ENCODE measurements at places on chromosomes 11 and 22. TPM values are rescaled to one million over a fixed set of nuclear protein-coding genes. Genes with fewer than 3 reads are reported as not detected.

The CARD18 gene
- not detected for total RNA-seq

The WNT11 gene
- 0.32 TPM for total RNA-seq

GRCh38 chr11:70067036-70067435 is 11.1 kb upstream of the ANO1 start:
- H3K27ac ChIP-seq, result no peak overlapping the region
- H3K27me3 ChIP-seq, result no peaks in the 10 kb centered on the region
- peaks cover 37% of the 10 kb centered on the region for H3K4me1 ChIP-seq
- no peaks in the 10 kb centered on the region for H3K36me3 ChIP-seq
- DNase-seq, result no peak
- H3K4me3 ChIP-seq, result no peak overlapping the region

GRCh38 chr11:47271961-47272661 is 2.2 kb downstream of the MADD start:
- peak overlapping the region; percentile 75 for H3K4me3 ChIP-seq
- H3K4me1 ChIP-seq, result peaks cover 39% of the 10 kb centered on the region

- H3K36me3 ChIP-seq, result no peaks in the 10 kb centered on the region
- peaks cover 20% of the 10 kb centered on the region for H3K4me1 ChIP-seq
Observed at GRCh38 chr11:8065031-8065430, 16.0 kb upstream of the TUB start.

DNA sequence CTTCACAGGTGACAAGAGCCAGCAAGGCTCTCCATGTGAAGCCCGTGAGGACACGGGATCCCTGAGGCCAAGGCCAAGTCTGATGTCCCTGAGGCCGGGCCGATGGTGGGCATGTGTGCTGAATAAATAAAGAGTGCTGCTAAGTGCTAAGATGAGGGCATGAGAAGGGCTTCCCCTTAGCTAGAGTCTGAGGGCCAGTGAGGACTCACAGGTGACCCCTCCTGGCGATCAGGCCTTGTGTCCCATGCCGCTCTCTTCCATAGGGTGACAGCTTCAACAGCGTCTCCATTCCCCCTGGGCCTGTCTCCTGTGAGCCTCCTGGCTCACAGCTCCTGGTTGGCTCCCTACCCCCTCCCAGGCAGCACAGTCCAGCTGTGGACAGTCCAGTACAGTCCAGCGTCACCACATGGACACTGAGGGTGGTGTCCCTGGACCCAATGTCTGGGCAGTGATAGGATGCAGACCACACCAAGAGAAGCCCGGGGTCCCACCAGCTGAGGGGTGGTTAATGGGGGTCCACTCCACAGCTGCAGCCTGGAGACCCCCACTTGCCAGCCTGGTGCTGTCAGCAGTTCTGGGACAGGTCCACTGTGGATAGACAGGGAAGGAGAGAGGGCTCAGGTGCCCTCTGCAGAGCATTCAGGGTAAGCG is 1033.2 kb downstream of the TBC1D22A start:
- no peaks in the 10 kb centered on the region for H3K27me3 ChIP-seq
- H3K27ac ChIP-seq, result no peak overlapping the region
- DNase-seq, result no peak
- H3K4me1 ChIP-seq, result no peaks in the 10 kb centered on the region
- H3K4me3 ChIP-seq, result no peak overlapping the region
